ENCODE measurements at places on chromosomes 6 and 20.
A peak's percentile ranks its signal among the peaks of the same experiment; 100 is the strongest.

- no peak for DNase-seq
Observed at GRCh38 chr6:24394780-24395437, 7.8 kb upstream of the MRS2 start.

- DNase-seq = no peak
Observed at GRCh38 chr6:48766349-48766748, 655.4 kb upstream of the PTCHD4 start.

- no peak for DNase-seq
Observed at GRCh38 chr20:53296025-53296424, 297.6 kb downstream of the ZNF217 start.

- DNase-seq = no peak
Observed at GRCh38 chr6:97215157-97215769, 67.8 kb downstream of the MMS22L start.

- no peak for DNase-seq
Observed at GRCh38 chr20:36644706-36645095, 1.3 kb downstream of the SLA2 start.

GRCh38 chr20:5354901-5355300, 38.1 kb upstream of the PROKR2 start:
- DNase-seq = no peak

- DNase-seq = no peak
Observed at GRCh38 chr6:139917951-139918630, 543.6 kb upstream of the CITED2 start.

GRCh38 chr6:4486568-4487315, 289.5 kb upstream of the CDYL start:
- no peak for DNase-seq

GRCh38 chr6:34527751-34528670, 28.1 kb downstream of the SPDEF start:
- no peak for DNase-seq

DNA sequence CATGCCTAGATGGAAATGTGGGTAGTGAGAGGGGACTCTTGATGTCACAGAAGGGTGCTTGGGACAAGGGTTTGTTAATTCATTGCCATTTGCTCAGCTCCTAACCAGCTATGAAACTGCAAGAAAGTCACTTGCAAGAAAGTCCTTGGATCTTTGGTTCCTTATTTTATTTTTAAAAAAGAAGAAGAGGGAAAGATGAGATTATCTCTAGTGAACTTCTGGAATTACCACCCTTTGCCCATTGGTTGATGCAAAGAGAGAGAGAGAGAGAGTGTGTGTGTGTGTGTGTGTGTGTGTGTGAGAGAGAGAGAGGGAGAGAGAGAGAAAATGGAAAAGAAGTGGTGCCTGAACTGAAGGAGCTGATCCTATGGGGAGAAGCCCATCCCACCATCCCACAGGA, 4.6 kb upstream of the SFT2D1 start:
- no peak for DNase-seq

- no peak for DNase-seq
Observed at GRCh38 chr20:29874476-29875202, 1382.8 kb upstream of the DEFB115 start.

DNA sequence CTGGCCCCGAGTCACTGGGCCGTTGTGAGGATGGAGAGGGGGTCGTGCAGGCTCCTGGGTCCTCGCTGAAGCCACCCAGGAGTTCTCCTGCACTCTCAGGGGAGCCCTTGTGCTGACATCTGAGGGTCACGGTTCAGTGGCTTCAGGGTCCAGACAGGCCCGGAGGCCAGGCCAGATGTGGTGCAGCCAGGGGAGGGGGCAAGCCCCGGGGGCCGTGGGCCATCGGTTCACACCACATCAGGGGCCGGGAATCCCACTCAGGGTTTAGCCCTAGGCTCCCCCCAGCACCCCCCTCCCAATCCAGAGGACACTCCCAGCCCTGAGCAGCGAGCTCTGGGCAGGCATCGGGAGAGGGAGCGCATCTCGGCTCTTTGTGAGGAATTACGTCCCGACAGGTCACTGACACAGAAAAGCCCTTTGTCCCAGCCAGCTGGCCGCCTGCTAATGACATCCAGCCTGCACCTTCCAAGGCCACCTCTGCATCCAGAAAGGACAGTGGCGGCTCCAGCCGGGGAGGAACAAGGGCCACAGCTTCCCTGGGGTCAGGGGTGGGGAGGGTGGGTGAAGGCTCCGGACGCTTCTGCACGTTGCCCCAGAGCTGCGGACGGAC, 6.4 kb upstream of the CHRNA4 start:
- DNase-seq = no peak

DNA sequence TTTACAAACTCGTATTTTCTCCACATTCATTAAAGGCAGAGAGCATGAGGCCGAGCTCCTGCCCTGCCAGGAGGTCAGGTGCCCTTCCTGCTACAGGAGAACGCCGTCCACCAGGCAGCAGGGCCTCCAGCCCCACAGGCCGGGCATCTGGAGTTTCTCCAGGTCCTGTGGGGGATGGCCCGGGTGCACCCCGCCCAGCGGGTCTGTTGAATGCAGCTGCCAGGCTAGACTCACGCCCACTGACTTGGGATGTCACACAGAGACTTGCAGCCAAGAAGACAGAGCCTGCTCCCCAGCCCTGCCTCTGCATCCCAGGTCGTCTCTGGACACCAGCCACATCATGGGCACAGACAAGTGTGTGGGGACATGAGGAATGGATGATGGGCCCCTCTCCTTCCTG, 376.4 kb downstream of the CDH4 start:
- no peak for DNase-seq

DNA sequence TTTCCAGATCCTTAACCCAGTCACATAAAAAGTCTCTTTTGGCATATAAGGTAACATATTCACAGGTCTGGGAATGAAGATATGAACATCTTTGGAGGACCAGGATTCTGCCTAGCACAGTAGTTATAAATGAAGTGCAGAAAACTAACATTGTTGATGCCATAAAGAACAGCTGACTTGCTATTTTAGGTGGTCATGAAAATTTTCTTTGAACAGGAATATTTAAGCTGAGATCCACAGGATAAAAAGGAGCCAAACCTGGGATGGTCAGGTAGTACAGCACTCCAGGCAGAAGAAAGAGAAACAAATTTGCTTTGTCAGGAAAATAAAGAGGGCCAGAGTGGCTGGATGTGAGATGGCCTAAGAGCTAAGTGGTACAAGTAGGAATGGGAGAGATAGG, 80.0 kb downstream of the CENPW start:
- DNase-seq = no peak

DNA sequence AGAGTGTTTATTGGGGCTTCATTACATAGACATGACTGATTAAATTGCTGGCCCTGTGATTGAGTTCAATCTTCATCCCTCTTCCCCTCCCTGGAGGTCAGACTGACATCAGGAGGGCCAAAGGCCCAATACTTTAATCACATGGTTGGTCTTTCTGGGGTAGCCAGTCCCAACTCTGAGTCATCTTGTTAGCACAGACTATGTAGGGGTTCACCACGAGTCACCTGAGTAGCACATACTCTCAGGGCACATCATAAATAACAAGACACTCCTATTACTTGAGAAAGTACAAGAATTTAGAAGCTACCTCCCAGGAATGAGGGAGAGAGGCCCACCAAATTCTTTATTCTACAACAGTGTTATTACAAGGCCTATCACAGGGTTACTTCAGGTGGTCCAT, 11.3 kb downstream of the GINS1 start:
- DNase-seq = no peak

DNA sequence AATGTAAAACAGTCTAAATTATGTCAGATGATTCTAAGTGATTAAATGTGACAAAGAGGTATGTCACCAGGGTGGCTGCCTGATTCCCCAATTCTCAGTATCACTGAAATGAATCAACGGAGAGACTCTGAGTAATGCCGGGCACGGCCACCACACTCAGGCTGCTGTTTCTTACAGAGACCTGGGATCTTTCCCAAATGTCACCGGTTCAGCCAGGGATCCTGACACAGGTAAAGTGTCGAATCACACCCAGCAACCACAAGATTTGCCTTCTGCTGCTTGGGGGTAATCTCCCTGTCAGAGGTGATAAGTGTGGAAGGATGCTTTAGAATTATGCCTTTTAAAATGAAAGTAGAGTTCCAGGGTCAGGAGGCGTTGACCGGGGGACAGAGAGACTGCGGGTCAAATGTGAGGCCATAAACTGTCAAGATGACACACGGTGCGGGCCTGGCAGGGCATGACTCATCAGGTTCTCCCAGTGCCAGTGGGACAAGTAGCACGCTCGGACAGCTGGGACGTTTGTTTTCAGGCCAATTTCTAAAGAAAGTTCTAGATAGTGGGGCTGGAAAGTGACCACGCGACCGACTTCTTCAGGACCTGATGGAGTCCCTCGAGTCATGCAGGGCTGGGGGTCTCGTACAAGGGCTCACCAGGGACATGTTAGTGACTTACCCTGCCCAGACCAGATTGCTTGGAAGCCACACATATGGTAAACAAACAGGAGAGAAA, 48.9 kb downstream of the PRDM1 start:
- DNase-seq = no peak

DNA sequence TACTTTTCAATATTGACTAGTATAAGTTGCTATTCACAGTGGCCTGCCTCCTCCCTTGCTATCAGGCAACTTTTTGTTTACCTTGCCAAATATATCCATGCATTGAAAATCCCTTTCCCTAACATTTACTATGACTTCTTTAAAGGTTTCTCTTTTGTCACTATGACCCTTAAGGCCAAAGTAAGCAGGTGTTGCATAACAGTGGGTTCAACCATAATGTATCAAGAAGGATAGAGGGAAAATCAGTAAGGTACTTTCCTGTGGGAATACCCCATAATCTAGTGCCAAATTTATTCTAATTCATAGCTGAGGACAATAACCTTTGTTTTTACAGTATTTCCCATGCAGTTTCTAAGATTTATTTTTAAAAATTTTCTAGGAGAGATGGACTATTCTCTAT, 527.6 kb downstream of the CDKAL1 start:
- no peak for DNase-seq

DNA sequence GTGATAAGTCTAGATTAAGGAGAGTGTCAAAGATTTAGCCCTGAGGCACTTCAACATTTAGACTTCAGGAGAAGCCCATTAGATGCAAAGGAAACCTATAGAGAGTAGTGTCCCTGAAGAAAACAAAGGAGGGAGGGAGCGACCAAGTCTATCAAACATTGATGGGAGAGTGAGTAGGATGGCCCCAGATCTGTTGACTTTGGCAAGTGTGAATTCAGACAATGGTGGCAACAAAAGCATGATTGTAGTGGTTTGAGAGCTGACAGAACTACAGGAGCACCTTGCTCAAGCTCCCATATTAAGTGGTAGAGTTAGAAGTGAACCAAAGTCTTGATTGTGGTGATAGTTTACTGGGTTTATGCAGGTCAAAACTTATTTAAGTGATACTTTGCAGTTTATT, 979 bp upstream of the ABCF1 start:
- DNase-seq = no peak

- no peak for DNase-seq
Observed at GRCh38 chr6:155406801-155407200, 48.8 kb downstream of the NOX3 start.

GRCh38 chr6:25652007-25652515, at the start of gene SCGN:
TSS of gene SCGN (plus strand) at chr6:25652215. CDS start at chr6:25652404, 189 bp downstream.
- DNase-seq = peak; percentile 65

DNA sequence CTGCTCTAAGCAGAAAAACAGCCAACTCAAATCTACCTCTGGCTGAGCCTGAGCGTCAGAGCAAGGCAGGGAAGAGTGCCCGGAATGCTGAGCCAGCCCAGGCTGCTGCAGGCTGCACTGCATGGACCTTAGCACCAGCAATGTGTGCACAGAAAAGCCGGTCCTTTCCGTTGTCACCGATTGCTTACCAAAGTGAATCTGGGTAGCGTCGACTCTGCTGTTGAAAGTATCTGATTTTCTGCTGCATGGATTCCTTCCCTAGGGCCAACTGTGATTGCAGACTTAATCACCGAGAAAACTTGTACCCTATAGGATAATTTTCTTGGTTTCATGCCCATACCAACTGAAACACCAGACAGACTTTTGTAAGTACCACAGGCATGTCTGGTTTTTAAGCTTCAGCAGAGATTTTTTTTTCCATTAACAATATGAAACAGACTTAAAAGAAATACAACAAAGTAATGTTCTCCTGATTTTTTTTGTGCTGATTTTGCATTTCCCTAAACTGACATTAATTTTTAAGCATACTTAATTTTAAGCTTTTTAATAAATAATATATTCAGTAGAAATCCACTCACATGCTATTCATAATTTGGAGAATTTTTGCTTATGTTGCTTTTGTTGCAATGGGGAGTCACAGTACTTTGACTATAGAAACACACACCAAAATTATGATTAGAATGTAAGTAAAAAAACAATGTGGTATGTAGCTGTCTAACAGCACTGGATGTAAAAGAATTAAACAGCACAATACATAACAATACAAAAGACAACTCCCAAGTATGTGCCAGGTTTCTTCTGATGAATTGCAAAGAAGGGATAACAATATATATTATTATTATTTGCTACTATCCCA, 218.0 kb downstream of the THBS2 start:
- DNase-seq = no peak

DNA sequence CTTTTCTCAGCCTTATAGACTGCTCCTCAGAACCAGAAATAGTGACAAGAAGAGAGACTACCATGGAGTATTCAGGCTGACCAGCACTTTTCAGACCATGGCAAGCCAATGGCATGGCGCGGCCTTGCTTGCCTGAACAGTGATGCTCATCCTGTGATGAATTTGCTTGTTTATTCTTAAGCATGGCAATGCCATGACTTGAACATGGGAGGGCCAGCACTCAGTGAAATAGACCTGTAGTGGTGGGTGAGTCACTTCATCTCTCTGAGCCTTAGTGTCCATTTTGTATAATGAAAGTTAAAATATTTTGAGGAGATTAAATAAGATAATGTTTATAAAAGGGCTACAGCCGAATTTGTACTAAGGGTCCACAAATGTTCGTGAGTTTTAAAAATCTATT, 79.1 kb downstream of the LRRC1 start:
- DNase-seq = no peak

- DNase-seq = no peak
Observed at GRCh38 chr6:35056952-35057351, 84.2 kb downstream of the TCP11 start.

GRCh38 chr20:15162079-15162647, 824.8 kb upstream of the FLRT3 start:
- DNase-seq = no peak

DNA sequence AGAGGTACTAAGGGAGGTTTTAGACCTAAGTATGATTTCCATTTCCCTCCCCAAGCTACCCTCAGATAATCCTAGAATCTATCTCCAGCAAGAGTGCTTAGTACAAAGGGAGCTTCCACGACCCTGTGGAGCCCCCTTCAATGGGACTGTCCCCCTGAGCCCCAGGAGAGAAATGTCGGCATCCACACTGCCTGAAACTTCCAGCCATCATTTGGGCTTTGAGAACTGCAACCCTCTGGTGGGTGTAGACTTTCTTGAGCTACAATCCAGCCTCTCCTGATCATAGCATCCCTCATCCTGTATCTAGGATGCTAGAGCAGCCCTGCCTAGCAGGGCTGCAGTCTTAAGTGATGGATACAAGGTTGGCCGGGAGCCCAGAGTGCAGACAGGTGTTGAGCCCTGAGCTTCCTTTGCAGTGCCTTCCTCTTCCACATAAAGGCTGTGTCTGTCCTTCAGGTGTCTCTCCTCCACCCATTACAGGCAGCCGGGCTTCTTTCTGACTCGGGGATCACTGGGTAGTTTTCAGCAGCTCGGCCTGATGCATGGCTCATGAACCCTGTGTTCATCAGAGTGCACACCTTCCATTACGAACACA, 424.5 kb downstream of the PREX1 start:
- no peak for DNase-seq

All from tibial artery (tissue), 4 donors.